GM12878 (cell line): ENCODE measurements at places on chromosomes 5 and 9.

- no peak for DNase-seq
Measured at GRCh38 chr5:40781843-40782409, 16.2 kb downstream of the PRKAA1 start.

DNA sequence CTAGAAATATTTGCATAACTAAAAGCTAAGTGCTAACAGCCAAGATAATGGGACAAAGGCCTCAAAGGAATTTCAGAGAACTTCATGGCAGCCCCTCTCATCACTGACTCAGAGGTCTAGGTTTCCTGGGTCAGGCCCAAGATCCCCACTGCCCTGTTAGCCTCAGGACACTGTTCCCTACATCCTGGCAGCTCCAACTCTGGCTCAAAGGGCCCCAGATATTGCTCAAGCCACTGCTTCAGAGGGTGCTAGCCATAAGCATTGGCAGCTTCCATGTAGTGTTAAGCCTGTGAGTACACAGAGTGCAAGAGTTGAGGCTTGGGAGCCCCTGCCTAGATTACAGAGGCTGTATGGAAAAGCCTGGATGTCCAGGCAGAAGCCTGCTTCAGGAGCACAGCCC is 998.1 kb downstream of the TLE1 start:
- no peak for DNase-seq

GRCh38 chr5:143644727-143645126 is 167.2 kb upstream of the HMHB1 start:
- no peak for DNase-seq

DNA sequence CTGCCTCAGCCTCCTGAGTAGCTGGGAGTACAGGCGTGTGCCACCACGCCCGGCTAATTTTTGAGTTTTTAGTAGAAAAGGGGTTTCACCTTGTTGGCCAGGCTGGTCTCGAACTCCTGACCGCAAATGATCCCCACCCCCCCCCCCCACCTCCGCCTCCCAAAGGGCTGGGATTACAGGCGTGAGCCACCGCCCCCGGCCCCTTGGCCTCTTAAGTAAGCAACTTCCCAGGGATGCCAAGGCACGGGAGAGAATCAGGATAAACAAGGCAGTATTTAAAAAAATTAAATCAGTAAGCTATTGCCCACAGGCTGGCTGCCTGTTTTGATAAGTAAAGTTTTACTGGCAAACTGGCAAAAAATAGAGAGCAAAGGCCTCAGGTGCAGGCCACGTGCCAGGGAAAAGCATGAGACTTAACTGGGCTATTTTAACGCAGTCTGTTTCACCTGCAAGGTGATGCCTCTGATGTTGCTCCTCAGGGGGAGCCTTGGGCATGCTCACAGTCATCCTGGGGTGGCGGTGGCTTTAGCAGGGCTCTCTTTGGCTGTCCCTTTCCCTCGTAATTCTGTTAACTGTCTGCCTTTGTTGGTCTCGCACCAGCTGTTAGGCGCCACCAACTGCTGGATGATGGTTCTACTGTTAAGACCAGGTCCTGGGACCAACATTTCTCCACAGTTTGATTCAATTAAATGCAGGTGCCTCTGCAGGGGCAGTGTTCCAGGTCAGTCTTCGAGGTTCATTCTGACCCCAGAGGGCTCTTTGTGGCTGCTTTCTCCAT is 19.4 kb upstream of the RNF130 start:
- DNase-seq = no peak

GRCh38 chr5:138955013-138955660 is 80.0 kb upstream of the LRRTM2 start:
- DNase-seq = no peak

- no peak for DNase-seq
Measured at GRCh38 chr5:114726131-114726530, 364.3 kb downstream of the KCNN2 start.

DNA sequence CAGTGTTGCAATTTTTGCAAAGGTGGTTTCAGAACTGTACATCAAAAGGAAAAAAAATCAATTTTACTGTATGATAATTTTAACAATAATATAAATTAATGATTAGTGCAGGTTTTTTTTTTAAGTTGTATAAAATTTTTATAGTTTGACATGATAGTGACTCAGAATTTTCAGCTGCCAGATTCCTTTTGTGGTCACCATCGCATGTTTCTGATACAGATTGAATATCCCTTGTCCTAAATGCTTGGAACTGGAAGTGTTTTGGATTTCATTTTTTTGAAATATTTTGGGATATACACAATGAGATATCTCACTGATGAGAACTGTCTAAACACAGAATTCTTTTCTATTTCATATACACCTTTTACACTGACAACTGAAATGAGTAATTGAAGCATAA is 361.3 kb downstream of the RAB3C start:
- DNase-seq = no peak

DNA sequence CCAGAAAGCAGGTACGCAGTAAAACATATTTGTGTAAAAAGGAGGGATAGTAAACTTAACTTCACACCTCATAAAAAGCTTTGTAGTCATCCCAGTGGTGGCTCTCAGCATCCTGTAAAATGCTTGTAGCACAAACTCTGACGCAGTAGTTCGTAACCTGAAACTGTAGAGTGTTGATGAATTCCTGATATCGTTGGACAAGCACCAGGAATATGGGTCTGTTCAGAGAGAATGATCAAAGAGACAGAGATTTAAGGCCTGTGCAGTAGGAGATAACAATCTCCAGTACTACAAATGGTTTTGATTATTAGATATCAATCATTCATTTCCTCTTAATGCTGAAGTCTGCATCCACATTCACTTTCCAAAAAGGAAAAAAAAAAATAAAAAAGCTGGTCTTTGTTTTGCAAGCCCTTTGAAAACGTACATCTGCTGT is 148.5 kb downstream of the KIAA0825 start:
- DNase-seq = no peak

GRCh38 chr9:75878488-75878860 is 12.0 kb upstream of the PCSK5 start:
- DNase-seq = no peak

- DNase-seq = no peak
Measured at GRCh38 chr9:106889061-106889590, 26.2 kb downstream of the ZNF462 start.

DNA sequence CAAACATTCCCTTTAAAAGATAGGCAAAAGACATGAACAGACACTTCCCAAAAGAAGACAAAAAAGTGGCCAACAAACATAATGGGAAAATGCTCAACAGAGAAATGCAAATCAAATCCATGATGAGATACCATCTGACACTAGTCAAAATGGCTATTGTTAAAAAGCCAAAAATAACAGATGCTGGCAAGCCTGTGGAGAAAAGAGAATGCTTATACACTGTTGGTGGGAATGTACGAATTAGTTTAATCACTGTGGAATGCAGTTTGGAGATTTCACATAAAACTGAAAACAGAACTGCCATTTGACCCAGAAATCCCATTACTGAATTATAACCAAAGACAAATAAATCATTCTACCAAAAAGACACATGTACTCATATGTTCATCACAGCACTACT is 58.3 kb upstream of the WDR41 start:
- no peak for DNase-seq

DNA sequence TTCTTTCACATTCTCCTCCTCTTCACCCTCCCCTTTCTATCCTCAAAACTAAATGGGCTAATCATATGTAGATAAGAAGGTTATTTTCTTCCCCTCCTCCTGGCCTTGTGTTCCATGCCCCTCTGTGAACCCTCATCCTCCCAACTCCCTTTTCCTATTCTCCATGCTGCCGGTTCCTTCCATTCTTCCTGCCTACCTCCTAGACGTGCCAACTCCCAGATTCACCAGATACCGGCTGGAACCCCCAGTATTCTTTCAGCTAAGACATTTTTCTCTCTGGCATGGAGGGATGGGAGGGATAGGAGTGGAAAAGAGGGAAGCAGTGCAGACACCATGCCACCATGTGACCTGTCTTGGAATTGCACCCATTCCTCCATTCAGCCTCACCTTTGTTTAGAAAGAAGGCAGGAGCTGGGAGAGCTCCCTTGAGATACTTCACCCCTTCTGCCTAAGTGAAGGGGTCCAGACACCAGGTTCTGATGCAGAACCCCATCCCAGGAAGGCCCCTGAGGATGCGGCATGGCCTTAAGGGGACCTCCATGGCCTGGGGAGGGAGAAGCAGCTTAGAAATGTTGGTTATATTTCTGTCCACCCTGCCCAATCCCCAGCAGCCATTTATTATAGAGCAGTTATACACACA is 4.8 kb downstream of the DNAJB5 start:
- DNase-seq = no peak

- DNase-seq = no peak
Measured at GRCh38 chr9:93634311-93635185, 58.2 kb downstream of the PHF2 start.

- peak; percentile 13 for DNase-seq
Measured at GRCh38 chr9:36603006-36603405, 30.3 kb downstream of the MELK start.

DNA sequence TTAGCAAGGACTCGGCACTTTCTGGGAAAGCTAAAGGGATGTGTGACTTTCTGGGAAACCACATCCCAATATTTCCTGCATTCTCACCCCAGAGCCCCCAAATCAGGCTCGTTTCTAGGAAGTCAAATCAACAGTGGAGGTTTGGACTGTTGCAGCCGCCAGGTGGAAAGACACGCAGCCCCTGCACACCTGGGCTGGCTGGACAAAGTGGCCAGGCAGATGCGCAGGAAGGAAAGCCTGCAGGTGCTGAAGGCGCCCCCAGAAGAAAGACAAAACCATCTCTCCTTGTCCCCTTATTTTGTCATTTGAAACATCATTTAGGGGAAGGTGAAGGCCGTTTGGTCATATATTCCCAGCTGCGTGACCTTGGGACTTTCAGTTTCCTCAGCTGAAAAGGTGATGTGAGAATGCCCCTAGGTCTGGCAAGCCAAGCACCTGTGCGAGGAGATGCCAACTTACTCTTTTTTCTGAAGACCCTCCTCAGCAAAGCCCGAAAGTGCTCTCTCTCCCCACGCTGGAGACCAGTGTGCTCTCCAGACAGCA is 97.9 kb upstream of the CPEB4 start:
- DNase-seq = no peak

GRCh38 chr9:96130970-96131369 is 171.0 kb downstream of the HSD17B3 start:
- DNase-seq = no peak

GRCh38 chr5:25516141-25516540 is 871.4 kb upstream of the CDH10 start:
- no peak for DNase-seq

GRCh38 chr9:36039696-36040095 is 3.0 kb downstream of the RECK start:
- no peak for DNase-seq

DNA sequence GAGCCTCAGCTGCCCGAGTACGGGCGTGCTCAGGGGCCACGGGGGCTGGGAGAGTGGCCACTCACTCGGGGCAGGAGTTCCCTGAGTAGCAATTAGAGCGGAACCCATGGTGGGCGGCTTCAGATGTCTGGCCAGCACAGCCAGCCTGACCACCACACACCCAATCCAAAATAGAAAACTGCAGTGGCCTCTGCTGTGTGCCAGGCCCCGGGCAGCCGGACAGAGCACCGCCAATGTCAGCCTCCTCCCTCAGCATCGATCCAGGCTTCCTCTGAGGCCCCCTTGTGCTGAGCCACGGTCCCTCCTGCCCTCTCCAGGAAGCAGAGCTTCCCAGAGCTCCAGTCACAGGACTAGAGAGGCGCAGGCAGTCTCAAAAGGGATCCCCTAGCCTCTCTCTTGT is 2.7 kb downstream of the ADAMTS2 start:
- DNase-seq = no peak

- no peak for DNase-seq
Measured at GRCh38 chr9:72979405-72980100, 26.7 kb upstream of the ALDH1A1 start.

DNA sequence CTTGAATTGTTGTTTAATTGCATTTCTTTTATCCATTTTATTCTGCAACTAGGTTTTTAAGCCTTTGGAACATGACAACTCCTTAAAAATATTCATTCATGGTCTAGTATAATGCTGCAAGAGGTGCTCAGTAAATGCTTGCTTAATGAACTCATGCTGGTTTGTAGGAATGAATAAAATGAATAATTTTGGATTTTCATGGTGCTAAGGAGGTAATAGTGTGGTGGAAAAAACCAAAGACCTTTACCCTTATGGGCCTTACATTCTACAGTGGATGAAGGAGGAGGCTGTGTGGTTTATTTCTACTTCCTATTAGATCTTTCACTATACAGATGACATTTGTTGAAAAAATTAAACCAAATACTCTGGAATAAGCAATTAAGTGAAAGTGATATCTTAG is 43.4 kb downstream of the LRRTM2 start:
- DNase-seq = no peak

GRCh38 chr9:73023025-73023541 is 70.2 kb upstream of the ALDH1A1 start:
- DNase-seq = peak; percentile 3

DNA sequence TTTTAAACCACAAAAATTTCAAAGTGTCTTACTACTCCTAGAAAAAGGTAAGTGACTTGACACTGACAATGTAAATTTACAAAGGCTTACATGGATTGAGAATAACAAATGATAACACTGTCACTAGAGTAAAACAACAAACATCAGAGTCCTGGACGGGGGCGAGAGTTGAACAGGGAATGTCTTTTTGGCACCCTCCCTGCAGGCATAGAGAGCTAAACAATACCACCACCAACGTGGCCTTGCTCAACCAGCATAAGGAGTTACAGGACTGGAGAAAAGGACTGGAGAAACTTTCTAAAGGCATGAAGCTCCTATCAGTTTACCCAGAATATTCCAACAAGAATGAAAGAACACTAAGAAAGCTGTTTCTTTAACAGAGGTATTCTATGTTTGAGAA is 55.3 kb downstream of the PTBP3 start:
- no peak for DNase-seq

GRCh38 chr5:149902177-149902576 is 42.4 kb downstream of the PDE6A start:
- no peak for DNase-seq

- no peak for DNase-seq
Measured at GRCh38 chr9:129776938-129777768, 24.3 kb upstream of the PTGES start.

DNA sequence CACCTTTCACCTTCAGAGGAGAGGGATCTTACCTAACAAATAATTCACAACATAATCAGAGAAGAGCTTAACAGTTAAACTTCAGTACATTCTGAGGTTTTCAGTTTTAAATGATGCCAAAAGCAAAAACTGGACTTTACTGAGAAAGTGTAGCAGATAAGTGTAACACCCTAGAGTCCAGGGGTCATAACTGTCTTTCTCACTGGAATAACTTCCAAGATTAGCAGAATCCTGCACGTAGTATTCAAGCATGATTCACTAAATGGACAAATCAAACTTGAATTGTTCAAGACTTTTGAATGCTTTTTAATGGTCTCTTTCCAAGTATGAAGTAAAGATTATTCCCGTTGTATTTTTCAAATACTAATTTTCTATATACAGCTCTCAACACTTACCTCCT is 180.1 kb upstream of the NREP start:
- DNase-seq = no peak

DNA sequence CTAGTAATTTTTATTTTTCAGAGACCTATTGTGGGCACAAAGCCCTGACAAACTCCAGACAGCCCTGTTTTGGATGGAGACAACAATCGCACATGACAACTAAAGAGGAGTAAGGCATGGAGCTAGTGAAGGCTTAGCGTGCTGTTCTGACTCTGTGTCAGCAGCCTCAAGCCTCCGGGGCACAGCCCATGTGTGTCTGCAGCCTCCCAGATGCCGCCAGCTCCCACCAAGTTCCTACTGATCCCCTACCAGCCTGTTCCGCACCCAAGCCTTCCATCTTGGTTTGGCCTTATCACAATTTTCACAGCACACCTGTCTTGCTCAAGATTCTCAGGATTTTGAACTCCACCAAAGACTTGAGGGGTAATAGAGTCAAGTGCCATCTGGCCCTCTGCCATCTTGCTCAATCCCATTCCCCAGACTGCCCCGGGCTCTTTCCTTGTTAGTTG is 70.3 kb upstream of the SH3PXD2B start:
- no peak for DNase-seq
